Stimulated activated CD4-positive, alpha-beta T cell treated with anti-CD3 and anti-CD28 coated beads, Interleukin-4, amount 100 ng/mL, for 48 hours (primary cell): ENCODE measurements at places on chromosomes 13 and 19.

DNA sequence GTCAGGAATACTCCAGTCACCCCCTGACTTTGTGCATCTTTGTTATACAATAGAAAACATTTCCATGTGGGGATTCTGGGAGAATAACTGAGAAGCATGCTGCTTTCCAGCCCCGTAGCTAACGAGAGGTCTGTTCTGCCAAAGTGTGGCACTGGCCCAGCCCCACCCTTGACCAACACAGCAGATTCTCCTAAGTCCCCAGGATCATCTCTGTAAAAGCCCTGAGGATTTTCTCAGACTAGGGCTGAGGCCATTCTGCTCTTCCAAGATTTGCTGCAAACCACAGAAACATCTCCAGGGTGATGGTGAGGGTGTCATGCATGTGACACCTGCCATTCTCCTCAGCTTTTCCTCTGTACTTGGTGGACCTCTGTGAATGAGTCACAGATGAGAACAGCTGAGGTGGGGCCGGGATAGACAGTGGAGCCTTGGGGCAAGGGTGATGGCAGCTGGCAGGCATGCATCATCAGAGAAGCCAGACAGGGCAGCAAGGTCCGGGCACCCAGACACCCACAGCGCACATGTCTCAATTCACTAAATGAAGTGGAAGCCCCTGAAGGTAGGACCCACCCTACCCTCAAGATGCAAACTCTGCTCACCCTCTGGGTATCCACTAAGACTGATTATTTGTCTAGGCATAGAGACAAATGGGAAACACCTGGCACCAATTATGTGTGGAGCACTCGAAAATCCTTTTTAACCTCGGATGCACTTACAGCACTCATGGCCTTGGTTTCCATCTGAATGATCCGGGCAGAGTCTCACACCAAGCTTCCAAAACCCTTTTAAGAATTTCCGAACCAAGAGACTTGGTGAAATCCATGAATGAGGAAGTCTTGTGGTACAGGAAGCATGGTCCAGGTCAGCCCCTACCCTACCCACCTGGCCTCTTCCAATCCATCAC lies 20.1 kb upstream of the DOCK9 start:
- DNase-seq = no peak

- DNase-seq = no peak
Measured at GRCh38 chr19:22919946-22920345, 83.0 kb downstream of the ZNF728 start.

DNA sequence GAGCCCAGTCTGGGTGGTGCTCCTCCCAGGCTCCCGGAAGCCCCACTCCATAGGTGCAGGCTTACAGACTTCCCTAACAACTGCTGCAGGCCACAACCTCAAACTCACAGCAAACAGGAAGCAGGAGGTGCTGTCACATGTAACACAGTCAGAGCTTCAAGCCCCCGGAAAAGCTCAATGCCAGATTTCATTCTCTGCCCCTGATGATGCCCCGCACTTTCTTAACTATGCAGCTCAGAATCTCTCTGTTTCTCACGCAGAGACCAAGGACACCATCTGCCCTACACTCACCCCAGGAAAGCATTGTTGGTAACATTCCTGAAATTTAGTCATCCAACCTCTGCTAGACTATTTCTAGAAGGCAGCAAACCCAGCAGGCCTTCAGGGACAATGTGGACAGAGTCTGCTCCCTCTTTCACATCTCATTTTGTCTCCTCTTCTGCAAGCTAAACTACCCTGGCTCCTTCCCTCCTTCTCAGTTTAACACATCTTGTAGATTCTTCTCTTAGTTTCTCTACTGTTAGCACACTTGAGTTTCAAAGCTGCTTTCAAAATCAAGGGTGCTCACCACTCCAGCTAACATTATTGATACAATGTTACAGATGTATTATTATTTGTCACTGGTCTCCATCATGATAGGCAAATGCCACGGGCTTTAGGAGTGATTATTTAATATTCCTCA lies 162.5 kb downstream of the KCTD12 start:
- no peak for DNase-seq

DNA sequence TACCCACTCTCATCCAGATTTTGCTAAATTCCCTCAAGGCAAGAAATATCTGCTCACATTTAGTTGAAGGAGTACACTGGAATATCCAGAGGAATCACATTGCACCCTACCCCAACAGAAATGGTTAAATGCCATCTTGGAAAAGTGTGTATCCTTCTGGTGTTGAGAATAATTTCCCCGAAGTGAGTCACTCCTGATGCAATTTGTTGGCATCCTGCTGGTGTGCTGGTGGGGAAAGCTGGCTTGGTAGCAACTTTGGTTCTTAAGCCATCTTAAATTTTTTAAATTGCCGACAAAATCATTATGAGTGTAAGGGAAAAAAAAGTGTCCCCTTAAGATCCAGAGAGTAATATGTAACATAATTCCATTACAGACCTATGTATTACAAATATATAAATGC lies 337.3 kb upstream of the DACH1 start:
- DNase-seq = no peak

DNA sequence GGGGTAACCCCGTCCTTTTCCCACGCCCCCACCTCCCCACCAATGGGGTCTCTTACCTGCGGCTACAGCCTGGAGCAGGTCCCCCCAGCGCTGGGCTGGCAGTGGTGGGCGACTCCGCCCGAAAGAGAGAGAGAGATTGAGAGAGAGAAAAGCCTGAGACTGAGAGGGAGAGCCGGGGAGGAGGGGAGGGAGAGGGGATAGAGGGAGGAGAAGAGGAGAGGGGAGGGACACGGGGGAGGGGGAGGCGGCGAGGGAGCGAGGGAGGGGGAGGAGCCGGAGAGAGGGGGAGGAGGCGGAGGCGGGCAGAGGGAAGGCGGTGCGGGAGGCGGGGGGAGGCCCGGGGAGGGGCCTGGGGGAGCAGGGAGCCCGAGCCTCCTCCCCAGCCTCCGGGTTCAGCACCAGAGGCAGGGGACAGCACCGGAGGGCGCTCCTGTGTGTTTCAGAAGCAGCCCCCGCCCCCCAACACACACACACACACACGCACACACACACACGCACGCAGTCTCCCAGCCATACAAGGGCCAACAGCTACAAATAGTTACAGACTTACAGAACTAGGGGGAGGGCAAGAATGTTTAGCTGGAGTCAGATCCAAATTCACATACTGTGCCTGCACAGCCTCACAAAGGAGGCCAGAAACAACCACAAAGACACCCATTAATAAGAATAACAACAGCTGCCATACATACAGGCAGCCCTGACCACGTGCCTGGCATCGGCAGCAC lies at the start of gene SLC8A2:
Gene SLC8A2, minus strand, starts transcription at position 161 of the 725 bp plus-strand sequence. CDS start 5,490 bp downstream, outside the sequence.
- DNase-seq = peak; percentile 44

DNA sequence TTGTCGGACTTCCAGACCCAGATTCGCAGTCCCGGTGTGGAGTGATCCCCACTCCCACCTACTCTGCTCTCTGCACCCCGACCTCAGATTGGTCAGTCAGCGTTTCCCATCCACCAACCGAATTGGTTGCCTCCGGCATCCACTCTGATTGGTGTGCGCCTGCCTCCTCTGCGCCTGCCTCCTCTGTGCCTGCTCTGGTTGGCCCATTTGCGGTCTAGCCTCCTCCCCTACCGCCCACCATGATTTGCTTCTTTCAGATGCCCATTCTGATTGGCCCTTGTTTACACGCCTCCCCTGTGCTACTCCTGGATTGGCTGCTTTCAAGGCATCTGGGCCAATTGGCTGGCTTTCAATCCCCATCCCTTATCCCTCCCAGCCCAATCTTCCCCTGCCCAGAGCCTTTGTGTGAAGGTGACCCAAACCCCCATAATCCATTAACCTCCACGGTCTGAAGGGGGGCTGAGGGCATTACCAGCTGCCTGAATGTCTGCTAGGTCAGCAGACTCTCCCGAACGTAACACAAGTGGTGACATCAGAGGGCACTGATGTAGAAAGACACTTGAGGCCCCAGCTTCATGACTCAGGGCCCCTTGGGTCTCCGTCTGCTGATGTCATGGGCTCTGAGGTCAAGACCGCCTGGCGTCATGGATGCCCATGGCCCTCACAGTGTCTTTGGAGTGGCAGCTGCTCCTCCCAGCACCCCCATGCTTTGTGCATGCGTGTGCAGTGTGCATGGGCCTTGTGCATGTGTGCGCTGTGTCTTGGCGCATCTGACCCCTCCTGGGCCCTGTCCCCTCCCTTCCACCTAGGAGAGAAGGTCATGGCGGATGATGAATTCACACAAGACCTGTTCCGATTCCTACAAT lies 80.4 kb downstream of the MAP4K1 start:
- no peak for DNase-seq

- no peak for DNase-seq
Measured at GRCh38 chr13:100443278-100443997, 145.2 kb downstream of the GGACT start.

- no peak for DNase-seq
Measured at GRCh38 chr19:6480848-6481415, 655 bp downstream of the DENND1C start.

GRCh38 chr19:3844596-3844995 lies 24.2 kb downstream of the ZFR2 start:
- no peak for DNase-seq

GRCh38 chr13:37345869-37346268 lies 240.4 kb upstream of the CSNK1A1L start:
- no peak for DNase-seq

- DNase-seq = peak; percentile 41
Measured at GRCh38 chr19:55305491-55305890, 19.6 kb downstream of the TMEM150B start.

GRCh38 chr13:34419755-34420154 lies 522.3 kb upstream of the NBEA start:
- DNase-seq = no peak

DNA sequence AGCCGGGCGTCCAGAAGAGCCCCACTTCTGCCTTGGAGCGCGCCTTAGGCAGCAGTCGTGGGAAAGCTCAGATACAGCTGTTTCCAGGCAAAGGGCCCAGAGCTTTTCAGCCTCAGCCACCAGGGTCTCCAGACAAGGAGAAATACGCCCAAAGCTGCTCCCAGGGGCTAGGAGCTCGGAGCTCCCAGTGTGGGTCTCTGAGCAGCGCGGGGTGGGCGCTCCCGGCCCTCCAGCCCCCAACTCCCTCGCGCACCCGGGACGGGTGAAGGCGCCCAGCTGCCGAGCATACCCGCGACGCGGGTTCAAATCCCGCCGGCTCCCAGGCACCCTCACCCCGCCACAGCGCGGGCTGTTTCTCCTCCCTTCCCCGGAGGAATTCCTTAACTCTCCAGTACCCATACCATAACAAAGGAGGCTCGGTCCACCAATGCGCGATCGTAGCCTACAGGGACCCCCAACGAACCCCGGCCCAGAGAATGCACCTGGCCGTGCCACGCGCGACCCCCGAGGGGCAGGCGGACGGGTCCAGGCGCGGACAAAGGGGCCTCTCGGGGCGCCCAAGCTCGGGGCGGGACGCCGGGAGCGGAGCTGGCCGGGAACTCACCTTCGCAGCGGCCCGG lies 507 bp downstream of the COL4A1 start:
- no peak for DNase-seq

DNA sequence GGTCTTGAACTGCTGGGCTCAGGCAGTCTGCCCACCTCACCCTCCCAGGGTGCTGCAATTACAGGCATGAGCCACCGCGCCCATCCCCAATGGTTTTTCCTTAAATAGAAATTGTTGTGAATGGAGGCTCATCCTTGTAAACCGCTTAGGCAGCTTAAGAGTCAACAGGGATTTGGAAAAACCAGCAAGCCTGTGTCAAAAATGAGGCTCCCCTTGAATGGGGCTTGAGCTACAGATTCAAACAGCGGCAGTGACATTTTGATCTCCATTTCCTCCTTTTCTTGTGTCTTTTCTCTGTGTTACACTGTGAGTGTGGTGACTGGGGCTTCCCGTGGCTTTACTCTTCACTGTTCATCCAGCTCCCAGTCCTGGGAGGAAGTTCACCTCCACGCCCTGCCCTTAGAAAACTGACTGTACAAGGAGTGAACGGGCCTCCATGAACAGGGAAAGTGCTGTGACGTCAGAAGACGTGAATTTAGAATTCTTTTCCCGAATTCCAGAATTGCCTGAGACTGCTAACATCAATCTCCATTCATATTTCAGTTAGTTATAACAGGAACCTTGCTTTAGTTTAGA lies 15.3 kb upstream of the RAB8A start:
- no peak for DNase-seq
